Activated CD8-positive, alpha-beta T cell treated with anti-CD3 and anti-CD28 coated beads for 36 hours (primary cell): ENCODE measurements at places on chromosomes 3 and 15. TPM values are rescaled to one million over a fixed set of nuclear protein-coding genes. Genes with fewer than 3 reads are reported as not detected.

The ARPIN gene
- not detected for total RNA-seq

The CLN6 gene
- 43.1 TPM for total RNA-seq

The TMCO5A gene
- not detected for total RNA-seq

- H3K4me1 ChIP-seq: peaks cover 68% of the 10 kb centered on the region
- peak overlapping the region; percentile 67 for H3K27ac ChIP-seq
- peak; percentile 41 for DNase-seq
- no peak overlapping the region for H3K4me3 ChIP-seq
Observed at GRCh38 chr3:98540346-98540745, 8.6 kb downstream of the GPR15 start.

DNA sequence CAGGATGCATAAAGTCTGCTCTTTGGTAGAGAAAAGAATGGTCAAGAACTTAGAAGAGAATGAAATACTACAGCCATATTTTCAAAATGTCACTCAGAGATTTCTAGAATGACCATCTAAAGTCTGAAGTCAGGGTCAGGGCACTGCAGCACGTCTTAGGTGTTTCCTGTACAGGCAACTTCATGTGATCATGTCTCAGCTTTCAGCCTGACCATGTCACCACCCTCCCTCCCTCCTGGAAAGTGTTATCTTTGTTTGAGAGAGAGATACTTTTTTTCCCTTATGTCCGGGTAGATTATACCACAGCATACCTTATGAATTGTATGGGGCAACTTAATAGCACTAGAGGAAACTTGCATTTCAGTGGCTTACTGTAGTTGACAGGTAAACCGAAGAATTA, 558.0 kb upstream of the TGFBR2 start:
- H3K36me3 ChIP-seq: peaks cover 2% of the 10 kb centered on the region
- DNase-seq: no peak
- H3K4me1 ChIP-seq: no peaks in the 10 kb centered on the region
- H3K4me3 ChIP-seq: no peak overlapping the region
- peaks cover 15% of the 10 kb centered on the region for H3K27me3 ChIP-seq

- no peak overlapping the region for H3K27ac ChIP-seq
- H3K4me3 ChIP-seq: no peak overlapping the region
- H3K27me3 ChIP-seq: peaks cover 6% of the 10 kb centered on the region
- DNase-seq: no peak
Observed at GRCh38 chr3:58731673-58732072, 65.1 kb upstream of the FAM3D start.

DNA sequence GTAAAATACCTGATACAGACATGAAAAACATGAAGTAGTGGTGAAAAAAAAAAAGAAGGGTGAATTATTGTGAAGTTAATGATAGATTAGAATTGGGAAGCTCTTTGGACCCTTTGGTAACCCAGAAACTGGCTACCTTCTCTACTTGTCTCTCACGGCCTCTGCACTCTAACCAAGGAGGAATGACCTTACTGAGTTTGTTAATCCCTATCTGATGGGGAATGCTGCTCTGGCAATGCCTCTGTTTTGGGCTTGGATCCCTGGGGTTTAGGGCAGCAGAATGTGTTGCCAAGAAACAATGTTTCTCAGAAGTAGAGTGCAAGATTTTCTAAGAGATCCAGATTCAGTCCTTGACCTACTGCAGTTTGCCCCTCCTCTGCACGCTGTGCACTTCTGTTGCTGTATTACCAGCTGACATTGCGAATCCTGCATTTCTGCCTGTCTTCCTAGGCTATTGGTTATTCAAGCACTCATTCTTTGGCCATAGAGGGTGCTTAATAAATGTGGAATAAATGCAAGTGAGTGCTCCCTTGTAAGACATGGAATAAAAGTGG, 49.2 kb upstream of the MAP3K13 start:
- peaks cover 4% of the 10 kb centered on the region for H3K36me3 ChIP-seq
- peaks cover 2% of the 10 kb centered on the region for H3K27me3 ChIP-seq
- no peaks in the 10 kb centered on the region for H3K4me1 ChIP-seq
- DNase-seq: no peak

GRCh38 chr15:100891307-100892012, 11.8 kb downstream of the ALDH1A3 start:
- peaks cover 3% of the 10 kb centered on the region for H3K4me1 ChIP-seq
- DNase-seq: no peak
- no peak overlapping the region for H3K4me3 ChIP-seq

DNA sequence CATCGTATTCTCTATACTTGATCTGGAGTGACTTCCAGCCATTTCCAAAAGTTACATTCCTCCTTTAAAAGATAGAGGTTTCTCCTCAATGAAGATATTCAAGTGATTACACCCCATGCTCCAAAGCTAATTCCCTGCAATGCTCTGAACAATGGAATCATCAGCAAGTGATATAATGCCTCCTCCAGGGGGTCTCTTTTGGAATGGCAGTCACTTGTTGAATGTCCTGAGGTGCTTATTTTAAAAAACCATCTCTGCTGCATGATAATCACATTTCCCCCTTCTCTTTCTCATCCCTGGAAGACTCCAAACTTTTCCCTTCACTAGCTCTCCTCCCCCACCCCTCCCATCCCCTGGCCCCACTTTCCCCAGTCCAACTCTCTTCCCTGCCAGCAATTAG, 2.6 kb downstream of the LHFPL4 start:
- no peak overlapping the region for H3K4me3 ChIP-seq
- peaks cover 2% of the 10 kb centered on the region for H3K36me3 ChIP-seq
- peaks cover 5% of the 10 kb centered on the region for H3K4me1 ChIP-seq
- no peak overlapping the region for H3K27ac ChIP-seq

DNA sequence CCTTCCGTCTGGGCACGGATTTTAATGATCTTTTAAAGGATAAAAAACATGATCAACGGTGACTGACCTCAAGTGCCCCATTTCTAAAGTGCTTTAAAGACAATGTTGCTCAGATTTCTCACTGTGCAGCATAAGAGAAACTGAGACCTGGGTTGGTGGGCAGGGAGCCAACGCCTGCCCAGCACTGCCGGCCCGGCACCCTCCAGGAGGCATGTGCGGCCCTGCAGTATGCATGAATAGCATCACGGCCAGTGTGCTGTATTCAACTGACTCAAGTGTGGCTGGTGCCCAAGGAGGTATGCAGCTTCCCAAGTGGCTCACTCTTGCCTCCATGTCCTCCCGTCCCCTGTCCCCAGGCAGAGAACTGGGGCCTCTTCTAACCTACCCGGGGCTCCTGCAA, 30.3 kb downstream of the SEC61A1 start:
- H3K27ac ChIP-seq: no peak overlapping the region
- H3K4me3 ChIP-seq: no peak overlapping the region
- H3K36me3 ChIP-seq: peaks cover 61% of the 10 kb centered on the region
- H3K4me1 ChIP-seq: peaks cover 5% of the 10 kb centered on the region

GRCh38 chr15:32979710-32980109, 214.8 kb downstream of the FMN1 start:
- peaks cover 3% of the 10 kb centered on the region for H3K27me3 ChIP-seq
- H3K27ac ChIP-seq: no peak overlapping the region
- H3K4me1 ChIP-seq: no peaks in the 10 kb centered on the region

DNA sequence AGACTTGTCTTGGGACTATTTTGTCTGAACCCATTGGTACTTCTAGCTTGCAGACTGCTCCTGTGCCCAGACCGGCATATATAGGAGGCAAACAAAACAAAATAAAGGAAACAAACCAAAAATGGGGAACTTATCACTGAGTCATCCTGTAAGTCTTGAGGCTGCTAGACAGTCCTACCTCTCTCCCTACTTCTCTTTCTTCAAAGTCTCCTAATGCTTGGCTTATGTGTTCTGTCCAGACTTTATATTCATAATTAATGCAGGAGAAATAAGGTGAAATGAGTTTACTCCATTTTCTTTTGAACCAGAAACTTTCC, 266.2 kb downstream of the ZNF385D start:
- no peaks in the 10 kb centered on the region for H3K36me3 ChIP-seq
- no peaks in the 10 kb centered on the region for H3K4me1 ChIP-seq
- no peak for DNase-seq
- H3K4me3 ChIP-seq: no peak overlapping the region
